Caco-2 (cell line): ENCODE measurements at places on chromosomes 6 and 20. TPM values are rescaled to one million over a fixed set of nuclear protein-coding genes. Genes with fewer than 3 reads are reported as not detected.

The ADTRP gene
- 3.0 and 5.2 TPM in 2 replicates for total RNA-seq

The TENT5A gene
- 45.0 and 49.6 TPM in 2 replicates for total RNA-seq

The TPX2 gene
- 221 and 237 TPM in 2 replicates for total RNA-seq

The ADGRF4 gene
- 10.6 and 11.2 TPM in 2 replicates for total RNA-seq

The NRSN1 gene
- total RNA-seq: not detected in 2 replicates

The DEFB132 gene
- not detected in 2 replicates for total RNA-seq

The FNDC11 gene
- 0.39 TPM in 1 of 2 replicates, not detected in the other for total RNA-seq

The RBPJL gene
- total RNA-seq: not detected in 2 replicates

The PDE7B gene
- total RNA-seq: not detected in 2 replicates

The BTNL2 gene
- total RNA-seq: not detected in 2 replicates

The CCR6 gene
- not detected in 2 replicates for total RNA-seq

- DNase-seq: peak; percentile 21
Observed at GRCh38 chr20:25269833-25270170, 21.9 kb downstream of the PYGB start.

- DNase-seq: no peak
Observed at GRCh38 chr20:16405254-16405653, 168.0 kb downstream of the KIF16B start.

- DNase-seq: no peak
Observed at GRCh38 chr20:46260480-46260879, 47.8 kb downstream of the CDH22 start.

- no peak for DNase-seq
Observed at GRCh38 chr20:62745279-62745951, 36.8 kb downstream of the NTSR1 start.

DNA sequence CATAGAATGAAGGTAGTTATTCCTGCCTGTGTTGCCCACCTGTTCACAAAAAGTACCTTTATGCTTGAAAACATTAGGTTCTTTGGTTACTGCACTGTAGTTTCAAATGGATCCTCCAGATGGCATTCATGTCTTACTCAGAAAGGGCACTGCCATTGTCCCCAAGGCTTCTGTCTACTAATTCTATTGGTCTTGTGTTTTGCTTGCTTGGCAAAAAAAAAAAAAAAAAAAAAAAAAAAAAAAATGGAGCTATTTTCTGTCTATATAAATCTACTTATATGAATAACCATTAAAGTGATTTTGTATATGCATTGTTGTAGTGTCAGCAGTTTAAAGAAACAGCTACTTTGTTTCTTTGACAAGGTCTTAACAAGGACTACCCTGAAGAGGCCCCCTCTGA is 12.7 kb upstream of the EFHC1 start:
- DNase-seq: peak; percentile 50

- no peak for DNase-seq
Observed at GRCh38 chr6:71967436-71967835, 81.1 kb downstream of the RIMS1 start.

DNA sequence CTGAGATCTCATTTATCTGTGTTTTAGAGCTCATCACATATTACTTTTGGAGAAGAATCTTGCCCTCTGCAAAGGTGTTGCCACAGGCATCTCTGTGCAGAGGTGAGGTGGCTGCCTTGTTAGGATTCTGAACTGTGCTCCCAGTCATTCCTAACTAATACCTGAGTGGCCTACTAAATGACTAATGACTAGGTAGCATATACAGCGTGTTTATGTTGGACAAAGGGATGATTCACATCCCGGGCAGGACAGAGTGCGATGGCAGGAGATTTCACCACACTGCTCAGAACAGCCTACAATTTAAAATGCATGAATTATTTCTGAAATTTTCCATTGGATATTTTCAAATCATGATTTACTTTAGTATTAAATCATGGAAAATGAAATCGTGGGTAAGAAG is 23.1 kb upstream of the CGA start:
- no peak for DNase-seq

- no peak for DNase-seq
Observed at GRCh38 chr20:29313481-29313880, 1944.0 kb upstream of the DEFB115 start.

DNA sequence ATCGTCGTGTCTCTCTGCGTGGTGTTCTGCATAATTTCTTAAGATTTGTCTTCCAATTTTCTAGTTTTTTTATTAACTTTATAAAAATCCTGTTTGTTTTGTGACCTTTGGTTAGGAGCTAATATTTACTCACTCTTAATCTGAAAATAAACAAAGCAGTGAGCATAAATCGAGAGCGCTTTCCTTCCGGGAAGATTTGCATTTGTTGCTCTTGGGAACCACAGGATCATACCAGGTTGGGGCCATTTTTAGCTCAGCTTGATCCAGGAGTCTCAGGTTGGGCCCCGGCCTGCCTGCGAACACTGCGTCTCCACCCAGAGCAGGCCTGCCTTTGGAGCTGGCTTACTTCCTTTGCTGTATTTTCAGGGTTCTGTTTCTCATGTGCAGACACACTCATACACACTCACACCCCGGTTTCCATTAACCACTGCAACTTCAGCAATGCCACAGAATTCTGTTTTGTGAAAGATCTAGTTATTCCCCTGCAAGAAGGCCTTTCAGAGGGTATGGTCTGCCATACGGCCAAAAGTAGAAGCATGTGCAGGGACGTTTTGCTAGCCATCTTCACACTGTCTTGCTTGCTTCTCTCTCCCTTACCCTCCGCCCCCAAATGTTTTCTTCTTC is 17.3 kb downstream of the BPHL start:
- DNase-seq: no peak

GRCh38 chr6:42960243-42961019 is at the start of gene GNMT:
Gene GNMT, plus strand, starts transcription at chr6:42960754. Its CDS starts 14 bp downstream, at chr6:42960768.
- peak; percentile 76 for DNase-seq

GRCh38 chr6:137700751-137701477 is 166.1 kb upstream of the TNFAIP3 start:
- DNase-seq: no peak

GRCh38 chr20:58401162-58401561 is 12.1 kb downstream of the VAPB start:
- DNase-seq: no peak

DNA sequence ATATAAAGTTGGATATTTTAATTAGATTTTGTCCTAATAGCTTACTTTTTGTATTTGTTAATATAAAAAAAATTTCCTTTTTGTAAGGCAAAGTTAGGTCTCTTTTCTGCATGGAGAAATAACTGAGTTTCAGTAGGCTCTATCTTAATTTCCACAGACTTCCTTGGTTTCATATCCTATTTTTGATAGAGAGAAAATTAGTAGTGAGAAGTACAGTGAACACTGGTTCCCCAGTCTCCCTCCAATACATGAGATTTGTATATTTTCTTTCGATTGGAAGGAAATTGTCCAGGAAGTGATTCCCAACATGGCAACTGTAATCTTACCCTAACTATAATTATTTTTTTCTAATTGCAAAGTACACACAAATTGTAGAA is 26.4 kb downstream of the TRIM27 start:
- DNase-seq: no peak

DNA sequence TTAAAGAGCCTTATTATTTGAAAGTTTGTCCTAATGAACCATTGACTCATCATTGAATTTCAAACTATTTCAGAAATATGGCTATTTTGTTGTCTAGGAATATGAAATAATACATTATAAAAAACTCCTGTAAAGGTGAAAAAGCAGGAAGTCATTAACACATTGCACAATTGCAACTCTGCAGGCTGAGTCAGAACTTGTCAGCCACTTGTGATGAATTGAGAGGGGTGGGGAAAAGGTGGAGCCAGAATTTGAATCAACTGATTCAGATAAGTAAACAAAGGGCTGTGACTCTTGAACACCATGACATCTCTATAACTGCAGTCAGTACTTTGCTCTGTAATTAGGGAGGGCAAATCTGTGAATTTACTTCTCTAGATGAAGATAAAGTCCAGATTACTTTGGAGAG is 6.0 kb downstream of the C6orf141 start:
- DNase-seq: peak; percentile 68

- DNase-seq: no peak
Observed at GRCh38 chr20:40592941-40593340, 96.1 kb downstream of the MAFB start.

DNA sequence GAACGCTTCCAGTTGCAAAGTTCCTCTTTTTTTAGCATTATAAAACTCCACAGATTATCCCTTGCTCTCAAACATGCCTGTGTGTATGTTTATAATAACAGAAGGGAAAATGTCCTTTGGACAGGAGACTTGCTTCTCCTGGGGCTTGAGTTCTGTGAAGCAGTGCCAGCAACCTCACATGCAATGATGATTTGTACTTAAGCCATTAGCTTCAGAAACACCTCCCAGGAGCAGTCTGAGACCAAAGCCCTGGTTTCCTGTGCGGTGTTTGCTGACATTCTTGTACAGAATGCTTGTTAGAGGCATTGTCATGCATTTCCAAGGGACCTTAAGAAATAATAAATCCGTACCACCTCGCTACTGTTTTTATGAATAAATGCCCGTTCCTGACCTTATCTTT is 752.8 kb downstream of the CBLN4 start:
- no peak for DNase-seq

DNA sequence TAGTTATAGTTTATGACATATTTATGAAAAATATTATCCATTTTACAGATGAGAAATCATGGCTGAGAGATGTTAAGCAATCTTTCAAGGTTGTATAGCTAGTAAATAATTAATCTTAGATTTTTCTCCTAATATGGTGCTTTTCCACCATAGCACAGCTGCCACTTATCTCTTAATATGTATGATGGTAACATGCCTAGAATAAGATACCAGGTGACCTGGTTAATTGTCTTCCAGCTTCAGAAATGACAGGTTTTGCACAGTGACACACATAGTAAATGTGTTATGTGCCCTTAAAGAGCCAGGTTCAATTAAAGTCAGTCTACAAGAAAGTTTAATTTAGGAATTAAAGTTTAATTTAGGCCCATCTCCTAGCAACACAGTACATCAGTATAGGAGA is 14.8 kb downstream of the TUBB2A start:
- no peak for DNase-seq

GRCh38 chr6:121210943-121211342 is 123.3 kb downstream of the TBC1D32 start:
- no peak for DNase-seq

- DNase-seq: no peak
Observed at GRCh38 chr6:147825848-147826247, 317.4 kb downstream of the SAMD5 start.

DNA sequence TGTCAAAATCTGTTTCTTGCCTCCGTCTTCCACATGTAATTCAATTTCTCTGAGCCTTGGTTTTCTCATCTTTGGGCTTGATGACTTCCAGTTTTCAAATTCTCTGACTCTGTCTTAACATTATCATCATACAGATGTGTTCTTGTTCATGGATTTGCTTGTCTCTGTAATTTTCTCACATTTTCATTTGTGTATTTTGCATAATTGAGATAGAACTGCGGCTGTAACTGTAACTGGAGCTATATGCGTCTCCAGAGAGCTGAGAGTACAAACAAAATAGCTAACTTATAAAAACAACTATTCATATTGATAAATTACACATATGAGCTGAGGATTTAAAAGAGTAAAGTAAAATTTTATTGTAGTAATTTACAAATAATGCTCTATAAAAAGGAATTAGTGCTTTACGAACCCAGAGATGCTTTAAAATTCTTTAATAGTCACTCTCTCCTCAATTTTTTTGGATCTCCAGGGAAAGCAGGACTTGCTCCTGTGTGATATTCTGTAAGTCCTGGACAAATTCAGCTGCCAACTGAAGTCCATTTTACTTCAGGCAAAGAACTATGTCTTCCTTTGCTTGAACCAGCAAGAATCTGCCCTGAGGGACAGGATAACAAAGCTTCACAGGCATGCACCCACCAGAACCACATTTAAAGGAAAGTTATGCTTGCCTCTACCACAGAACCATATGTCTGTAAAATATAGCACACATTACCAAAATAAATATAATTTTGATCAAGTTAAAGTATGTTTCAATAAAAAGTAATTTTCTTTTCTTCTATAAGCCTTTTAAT is 288.3 kb downstream of the KHDC1L start:
- DNase-seq: no peak

DNA sequence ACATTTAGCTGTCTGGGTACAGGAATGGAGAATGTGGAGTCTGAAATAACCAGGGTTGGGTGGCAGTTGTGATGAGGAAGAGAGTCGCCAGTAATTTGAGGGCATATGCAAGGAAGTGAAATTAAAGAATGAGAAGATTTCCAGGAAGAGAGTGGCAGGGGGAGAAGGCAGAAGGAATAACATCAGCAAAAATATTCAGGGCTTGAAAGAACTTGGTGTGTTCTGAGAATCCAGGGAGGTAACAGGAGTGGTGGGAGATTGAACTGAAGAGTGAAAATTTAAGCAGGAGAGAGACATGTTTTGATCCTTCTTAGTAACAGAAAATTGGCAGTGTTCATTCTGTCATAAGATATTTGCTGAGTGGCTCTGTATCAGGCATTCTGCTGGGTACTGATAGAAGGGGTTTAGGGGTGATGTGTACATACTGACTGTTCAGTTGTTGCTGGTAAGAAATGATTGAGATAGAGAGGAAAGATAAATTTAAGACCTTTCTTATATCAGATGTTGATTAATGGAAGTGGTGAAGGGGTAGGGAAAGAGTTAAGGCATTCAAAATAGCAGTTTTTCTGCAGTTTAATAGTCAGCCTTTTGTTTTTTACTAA is 54.7 kb downstream of the PHF20 start:
- no peak for DNase-seq

GRCh38 chr6:45556828-45557227 is 179.1 kb upstream of the SUPT3H start:
- DNase-seq: no peak

DNA sequence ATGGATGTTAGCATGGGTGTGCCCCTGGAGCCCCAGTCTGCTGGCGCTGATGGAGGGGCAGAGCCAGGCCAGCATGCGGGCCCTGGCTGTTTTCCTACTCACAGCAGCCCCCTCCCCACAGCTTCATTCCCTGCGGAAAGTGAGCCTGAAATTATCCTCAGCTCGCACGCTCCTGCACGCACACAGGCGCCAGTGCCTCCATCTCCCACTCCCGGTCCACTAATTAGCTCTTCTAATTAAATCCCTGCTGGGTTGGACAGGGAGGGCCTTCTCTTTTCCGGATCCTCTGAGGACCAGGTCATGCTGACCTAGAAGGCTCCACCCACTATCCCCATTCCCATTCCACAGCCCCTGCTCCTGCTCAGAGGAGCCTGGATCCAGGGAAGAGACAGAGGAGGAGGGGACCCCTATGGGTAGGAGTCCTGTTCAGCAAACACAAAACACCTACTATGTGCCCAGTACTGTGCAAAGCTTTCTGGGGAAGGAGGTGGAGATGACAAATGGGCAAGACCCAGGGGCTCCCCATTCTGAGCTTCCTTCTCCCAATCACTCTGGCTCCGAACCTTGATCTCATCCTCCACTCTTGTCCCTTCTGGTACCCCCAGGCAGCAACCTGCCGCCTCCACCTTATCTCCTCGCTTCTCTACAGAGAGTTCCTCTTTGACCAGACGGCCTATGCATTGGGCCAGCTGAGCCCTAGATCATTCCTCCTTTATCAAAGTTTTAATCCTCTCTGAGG is 70.2 kb upstream of the CCDC167 start:
- no peak for DNase-seq

GRCh38 chr6:2632368-2632767 is 118.4 kb downstream of the MYLK4 start:
- no peak for DNase-seq

- no peak for DNase-seq
Observed at GRCh38 chr20:54657268-54657826, 182.0 kb downstream of the DOK5 start.

GRCh38 chr20:57840504-57841296 is 130.9 kb upstream of the PMEPA1 start:
- no peak for DNase-seq
